ENCODE measurements at places on chromosomes 4 and X.

DNA sequence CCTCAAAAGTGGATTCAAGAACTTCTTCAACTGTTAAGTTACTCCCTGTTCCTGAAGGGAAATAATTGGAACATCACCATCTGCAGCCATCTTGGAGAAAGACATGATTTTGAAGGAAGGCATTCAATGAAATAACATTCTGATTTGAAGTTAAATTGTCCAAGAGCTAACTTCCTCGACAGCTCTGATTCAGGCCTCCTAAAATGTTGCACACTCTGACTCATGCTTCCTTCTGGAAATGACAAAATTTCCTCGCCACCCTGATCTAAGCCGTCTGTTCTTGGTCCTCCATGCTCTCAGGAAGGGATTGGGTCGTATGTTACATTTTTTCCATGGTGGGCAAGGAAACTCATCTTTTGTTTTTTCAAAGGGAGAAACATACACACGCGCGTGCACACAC lies 496.9 kb upstream of the DIPK2B start:
- no peak for DNase-seq

DNA sequence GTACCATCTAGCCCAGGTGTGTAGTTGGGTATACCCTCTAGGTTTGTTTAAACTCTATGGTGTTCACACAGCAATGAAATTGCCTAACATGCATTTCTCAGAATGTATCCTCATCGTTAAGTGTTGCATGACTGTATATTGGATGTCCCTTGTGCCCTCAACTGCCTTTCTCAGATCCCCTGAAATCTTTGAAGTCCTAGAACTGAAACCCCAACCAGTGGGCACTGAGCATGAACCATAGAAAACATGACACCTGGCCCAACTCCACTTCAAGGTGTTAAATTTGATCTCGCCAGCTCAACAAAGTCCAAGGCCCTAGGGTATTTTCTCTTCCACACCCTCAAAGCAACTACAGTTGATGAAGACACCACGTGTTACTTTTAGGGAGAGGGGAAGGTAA lies 35.6 kb downstream of the GPR143 start:
- DNase-seq, result no peak

- no peak for DNase-seq
Observed at GRCh38 chr4:96936886-96937285, 1097.0 kb downstream of the PDHA2 start.

DNA sequence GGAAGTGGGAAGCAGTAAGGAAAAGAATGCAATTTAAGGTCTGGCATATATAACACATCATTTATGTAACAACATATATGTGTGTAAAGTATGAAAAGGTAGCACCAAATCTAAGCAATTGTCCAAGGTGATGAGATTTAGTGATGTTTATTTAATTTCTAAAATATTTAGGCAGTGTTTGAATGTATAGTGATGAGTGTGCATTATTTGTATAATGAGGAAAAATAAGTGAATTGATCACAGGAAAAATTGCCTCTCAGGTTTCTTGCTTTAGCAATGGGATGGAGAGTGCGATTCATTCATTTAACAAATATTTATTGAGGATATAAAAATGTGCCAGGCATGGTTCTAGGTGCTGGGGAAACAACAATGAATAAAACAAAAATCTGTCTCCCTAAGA lies 2.2 kb upstream of the MAGED1 start:
- no peak for DNase-seq

- no peak for DNase-seq
Observed at GRCh38 chr4:145960012-145960411, 21.4 kb upstream of the ZNF827 start.

- no peak for DNase-seq
Observed at GRCh38 chrX:11887175-11887574, 129.1 kb downstream of the MSL3 start.

- no peak for DNase-seq
Observed at GRCh38 chrX:135454816-135455215, 33.1 kb downstream of the SMIM10L2A start.

GRCh38 chr4:64230709-64231310 lies 178.4 kb downstream of the TECRL start:
- DNase-seq, result no peak

GRCh38 chr4:147985376-147985775 lies 253.5 kb downstream of the ARHGAP10 start:
- DNase-seq, result no peak

DNA sequence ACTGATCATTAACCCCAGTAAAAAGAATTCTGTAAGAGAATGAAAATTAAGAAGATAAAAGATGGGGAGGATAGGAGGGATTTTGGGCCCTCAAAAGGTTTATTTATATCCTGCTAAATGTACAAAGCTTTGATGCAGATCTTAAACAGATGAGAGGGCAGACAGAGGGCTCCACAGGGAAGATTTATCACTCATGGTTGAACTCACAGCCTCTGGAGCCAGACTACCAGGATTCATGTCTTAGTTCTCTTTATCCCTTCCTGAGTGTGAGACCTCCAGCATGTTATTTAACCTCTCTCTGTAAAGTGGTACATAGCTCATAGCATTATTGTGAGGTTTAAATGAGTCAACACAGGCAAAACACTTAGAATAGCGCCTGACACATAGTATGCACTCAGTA lies 74.4 kb downstream of the SOWAHB start:
- DNase-seq, result no peak

GRCh38 chrX:115047715-115048114 lies 30.3 kb upstream of the IL13RA2 start:
- no peak for DNase-seq

- no peak for DNase-seq
Observed at GRCh38 chr4:83732114-83732635, 196.3 kb downstream of the GPAT3 start.

DNA sequence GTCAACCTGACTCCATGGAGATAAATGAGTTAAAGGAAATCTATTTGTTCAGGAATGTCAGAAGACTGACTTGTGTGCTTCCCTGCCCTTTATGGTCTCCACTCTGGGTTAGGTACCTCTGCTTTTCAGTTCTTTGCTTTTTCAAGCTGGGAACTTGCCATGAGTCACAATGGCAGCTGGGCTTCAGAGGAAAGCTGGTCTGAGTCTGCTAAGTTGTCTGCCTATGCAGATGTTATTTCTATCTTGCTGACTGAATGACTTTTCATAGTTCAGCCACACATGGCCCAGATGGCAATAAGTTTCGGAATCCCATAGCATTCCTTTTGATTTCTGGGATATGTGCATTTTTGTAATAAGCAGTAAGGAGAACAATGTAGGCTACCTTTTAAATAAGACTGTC lies 337.9 kb upstream of the FGF13 start:
- no peak for DNase-seq

- DNase-seq, result no peak
Observed at GRCh38 chrX:136259543-136259942, 8.3 kb upstream of the MAP7D3 start.

GRCh38 chrX:31909850-31910572 lies 838.2 kb upstream of the FTHL17 start:
- no peak for DNase-seq

GRCh38 chr4:7358100-7358735 lies 76.5 kb downstream of the PSAPL1 start:
- DNase-seq, result no peak

GRCh38 chr4:107956011-107956410 lies 24.7 kb downstream of the CYP2U1 start:
- no peak for DNase-seq

- no peak for DNase-seq
Observed at GRCh38 chrX:69189576-69190371, 24.5 kb upstream of the PJA1 start.

- DNase-seq, result no peak
Observed at GRCh38 chr4:169934794-169935429, 91.3 kb downstream of the MFAP3L start.

GRCh38 chrX:124232523-124233201 lies 99.8 kb upstream of the TEX13D start:
- DNase-seq, result no peak

DNA sequence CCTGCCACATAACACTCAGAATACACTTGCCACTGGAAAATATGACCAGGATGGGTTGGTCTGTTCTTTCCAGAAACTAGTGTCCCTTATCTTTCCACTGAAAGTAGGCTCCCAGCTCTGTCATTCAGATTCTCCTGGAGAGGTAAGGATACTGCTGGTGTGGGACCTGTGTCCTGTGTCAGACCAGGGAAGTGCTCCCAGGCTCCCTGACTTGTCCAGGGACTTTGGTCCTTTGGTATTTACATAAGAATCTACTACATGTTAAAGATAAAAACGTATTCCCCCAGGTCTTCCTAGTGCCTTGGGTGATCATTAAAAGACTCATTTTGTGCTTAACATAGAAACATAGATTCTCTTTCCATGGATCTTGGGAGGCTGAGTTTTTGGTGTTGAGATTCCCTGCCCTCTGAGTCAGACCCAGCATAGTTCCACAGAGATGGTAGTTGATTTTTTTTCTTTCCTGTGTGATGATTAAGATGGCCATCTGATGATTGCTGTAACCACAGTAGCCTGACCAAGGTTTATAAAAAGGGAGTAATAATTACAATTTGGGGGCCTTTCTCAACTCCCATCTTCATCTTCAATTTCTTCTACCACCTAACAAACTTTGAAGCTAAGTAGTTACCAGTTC lies 159.8 kb upstream of the JADE1 start:
- no peak for DNase-seq

- DNase-seq, result no peak
Observed at GRCh38 chr4:6172093-6172926, 28.0 kb downstream of the JAKMIP1 start.

DNA sequence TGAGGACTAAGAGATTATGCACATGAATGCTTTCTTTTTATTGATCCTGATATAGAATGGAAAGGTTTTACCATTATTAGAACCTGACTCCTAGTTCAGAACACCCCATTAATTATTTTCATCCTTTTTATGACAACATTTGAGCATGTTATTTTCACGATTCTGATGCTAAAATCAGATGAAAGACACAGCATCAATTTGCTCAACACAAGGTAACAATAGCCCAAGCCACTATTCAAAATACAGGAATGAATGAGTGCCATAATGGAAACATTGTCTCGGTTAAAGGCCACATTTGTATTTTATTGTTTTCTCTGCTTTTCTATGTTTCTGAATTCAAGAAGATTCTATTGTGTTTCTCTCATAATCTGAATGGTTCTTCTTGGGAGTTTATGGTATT lies 126.3 kb upstream of the POF1B start:
- DNase-seq, result no peak

GRCh38 chrX:136268051-136269048 lies 17.1 kb upstream of the MAP7D3 start:
- DNase-seq, result peak; percentile 7

Data from hematopoietic multipotent progenitor cell treated with erythropoietin and hydrocortisone succinate and interleukin-3 and kit ligand, for 17 days (in vitro differentiated cells).